ENCODE measurements at places on chromosomes 16 and 17.

DNA sequence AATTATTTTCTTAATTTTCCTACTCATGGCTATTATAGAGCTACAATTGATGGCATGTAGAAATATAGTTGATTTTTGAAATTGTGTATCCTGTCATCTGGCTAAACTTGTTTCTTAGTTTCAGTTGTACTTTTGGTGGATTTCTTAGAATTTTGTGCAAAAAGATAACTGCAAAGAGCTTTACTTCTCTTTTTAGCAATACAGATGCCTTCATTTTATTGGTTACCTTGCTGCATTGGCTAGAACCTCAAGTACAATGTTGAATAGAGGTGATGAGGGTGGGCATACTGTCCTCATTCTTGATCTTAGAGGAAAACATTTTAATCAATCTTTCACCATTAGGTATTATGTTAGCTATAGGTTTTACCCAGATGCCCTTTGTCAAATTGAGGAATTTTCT is 67.9 kb downstream of the METRNL start:
- DNase-seq: peak; percentile 18

DNA sequence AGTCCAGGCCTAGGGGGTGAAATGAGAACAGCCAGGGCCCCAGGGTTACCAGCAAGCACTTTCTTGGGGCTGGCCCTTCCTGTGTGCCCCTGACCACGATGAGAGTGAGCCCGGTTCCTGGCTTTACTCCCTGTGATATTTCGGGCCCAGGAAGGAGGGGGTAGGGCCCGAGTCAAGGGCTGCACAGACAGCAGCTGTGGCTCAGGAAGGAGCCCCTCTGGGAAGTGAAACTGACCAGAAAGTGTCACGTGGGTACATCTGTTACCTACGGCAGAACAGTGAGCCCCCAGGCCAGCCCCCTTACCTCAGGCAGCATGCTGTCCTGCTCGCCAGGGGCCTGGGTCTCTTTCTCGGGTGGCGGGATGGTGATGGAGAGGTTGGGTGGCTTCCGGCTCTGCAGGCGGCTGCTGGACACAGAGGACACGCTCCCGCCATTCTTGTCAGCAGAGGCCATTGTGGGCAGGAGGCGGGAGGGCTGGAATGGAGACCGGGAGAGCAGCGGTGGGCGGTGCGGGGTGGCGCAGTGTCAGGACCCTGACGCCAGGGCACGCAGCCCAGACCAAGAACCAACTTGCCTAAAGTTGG is 13.8 kb downstream of the AANAT start:
- DNase-seq: no peak

DNA sequence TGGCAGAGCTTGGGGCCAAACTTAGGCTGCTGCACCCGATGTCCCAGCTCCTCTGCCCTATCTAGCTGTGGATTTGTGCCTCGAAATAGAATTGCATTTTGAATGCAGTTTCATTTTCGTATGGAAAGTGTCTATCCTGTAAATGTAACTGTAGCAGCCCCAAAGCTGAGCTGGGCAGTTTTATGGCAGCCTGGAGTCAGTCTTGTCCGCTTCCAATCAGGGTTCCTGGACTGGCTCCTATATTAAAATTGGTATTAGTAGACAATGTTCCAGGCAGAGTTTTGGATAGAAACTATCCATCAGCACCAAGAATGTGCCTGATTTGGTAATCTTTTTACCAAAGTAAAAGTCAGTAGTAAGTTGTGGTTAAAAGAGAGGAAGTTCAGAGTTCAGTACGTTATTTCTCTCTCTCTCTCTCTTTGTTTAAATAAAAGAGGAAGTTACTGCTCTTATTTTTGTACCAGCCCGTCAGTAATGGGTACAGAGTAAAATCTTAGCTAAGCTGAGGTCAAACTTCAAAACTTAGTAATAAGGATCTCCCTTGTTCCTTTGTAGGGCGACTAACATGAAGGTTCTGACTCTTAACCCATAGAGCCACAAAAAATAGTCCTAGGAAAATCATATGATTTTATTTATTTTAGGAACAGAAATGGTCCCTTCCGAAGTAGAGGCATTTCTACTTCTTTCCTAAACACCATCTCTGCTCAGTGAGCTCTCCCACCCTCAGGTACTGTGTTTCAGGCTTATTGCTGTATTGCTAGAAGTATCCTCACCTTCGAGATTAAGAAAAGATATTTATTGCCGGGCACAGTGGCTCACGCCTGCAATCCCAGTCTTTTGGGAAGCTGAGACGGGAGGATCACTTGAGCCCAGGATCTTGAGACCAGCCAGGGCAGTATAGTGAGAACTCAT is 28.0 kb downstream of the PRKCB start:
- DNase-seq: peak; percentile 63

- no peak for DNase-seq
Observed at GRCh38 chr16:23859713-23860269, 24.0 kb downstream of the PRKCB start.

GRCh38 chr16:85561248-85562092 is 51.7 kb upstream of the GSE1 start:
- DNase-seq: no peak

GRCh38 chr16:89026121-89026612 is 49.2 kb upstream of the CBFA2T3 start:
- peak; percentile 91 for DNase-seq

DNA sequence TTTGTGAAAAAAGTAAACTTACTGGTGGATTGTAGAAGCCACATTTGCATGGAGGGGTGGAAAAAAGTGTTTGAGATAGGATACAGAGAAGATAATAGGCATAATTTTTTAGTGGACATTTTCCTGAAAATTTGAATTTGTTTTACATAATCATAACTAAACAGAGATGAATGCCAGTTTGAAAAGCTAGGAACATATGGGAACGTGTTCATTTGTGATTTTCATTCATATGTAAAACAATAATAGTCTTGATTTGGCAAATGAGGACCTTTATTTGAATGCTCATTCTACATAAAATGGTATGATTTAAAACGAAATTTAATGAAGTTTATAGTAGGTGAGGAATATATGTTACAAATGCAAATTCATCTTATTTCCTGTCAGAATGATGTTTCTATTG is 263.9 kb downstream of the BCAS3 start:
- no peak for DNase-seq

DNA sequence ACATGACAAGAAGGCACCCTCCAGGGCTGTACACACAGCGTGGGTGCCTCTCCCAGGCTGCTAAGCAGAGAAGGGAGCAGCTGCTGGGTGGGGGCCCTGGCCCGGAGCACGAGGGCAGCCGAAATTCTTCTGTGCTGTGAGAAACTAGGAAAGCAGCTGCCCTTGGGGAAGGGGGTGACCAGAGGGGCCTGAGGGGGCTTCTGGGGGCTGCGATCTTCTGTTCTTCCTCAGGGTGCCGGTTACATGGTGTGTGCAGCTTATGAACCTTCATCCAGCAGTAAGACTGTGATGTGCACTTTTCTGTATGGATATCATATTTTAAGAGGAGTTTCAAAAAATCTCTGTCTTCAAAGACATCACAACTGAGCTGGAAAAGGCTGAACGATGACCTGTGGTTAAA is 43.2 kb upstream of the METRNL start:
- no peak for DNase-seq

DNA sequence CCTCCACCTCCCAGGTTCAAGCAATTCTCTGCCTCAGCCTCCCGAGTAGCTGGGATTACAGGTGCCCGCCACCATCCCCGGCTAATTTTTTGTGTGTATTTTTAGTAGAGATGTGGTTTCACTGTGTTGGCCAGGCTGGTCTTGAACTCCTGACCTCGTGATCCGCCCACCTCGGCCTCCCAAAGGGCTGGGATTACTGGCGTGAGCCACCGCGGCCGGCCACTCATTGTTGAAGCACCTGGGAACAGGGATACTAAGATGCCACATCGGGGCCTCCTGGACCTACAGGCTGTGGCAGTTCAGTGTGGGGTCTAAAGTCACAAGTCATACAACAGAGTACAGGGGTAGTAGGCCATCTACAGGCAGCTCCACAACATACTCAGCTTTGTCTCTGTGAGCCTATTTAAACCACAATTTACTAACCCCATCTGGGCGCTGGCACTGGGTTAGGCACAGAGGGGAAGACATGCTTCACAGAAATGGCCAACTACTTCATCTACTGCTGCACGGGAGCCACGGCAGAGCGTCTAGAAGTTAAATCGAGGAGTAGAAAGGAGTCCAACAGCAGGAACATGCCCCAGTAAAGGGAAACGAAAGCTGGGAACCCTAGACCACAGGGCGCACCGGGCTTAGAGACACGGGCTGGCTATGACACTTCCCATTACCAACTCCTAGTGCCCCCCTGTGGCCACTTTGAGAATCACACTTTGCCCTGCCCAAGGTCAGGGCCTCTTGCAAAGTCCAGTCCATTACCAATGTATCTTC is 4.3 kb downstream of the VAMP2 start:
- DNase-seq: peak; percentile 91

DNA sequence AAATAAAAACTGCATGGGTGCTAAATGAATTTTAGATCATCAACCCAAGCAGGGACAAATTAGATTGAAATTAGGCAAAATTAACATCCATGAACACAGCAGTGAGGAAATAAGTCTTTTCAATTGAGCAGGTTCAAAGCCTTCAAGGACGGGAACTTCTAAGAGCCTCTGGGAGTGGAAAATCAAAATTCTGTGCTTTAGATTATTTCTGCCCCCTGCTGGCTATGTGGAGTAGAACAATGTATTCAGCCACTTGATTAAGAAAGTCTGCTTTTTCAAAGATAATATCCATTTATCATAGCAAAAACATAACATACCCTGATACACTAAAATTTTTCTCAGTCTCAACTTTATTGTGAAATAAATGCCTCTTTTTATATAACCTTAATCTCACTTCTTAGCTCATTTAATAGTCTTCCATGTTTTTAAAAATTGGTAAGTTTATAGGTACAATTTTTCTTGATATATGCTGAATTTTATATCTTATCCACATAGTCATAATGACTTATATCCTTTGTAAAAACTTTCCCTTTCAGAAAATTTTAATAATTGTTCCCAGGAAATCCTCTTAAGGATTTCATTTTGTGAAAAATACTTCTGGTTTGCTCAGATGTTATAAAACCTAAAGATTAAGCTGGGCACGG is 28.1 kb upstream of the NOL11 start:
- DNase-seq: peak; percentile 62

DNA sequence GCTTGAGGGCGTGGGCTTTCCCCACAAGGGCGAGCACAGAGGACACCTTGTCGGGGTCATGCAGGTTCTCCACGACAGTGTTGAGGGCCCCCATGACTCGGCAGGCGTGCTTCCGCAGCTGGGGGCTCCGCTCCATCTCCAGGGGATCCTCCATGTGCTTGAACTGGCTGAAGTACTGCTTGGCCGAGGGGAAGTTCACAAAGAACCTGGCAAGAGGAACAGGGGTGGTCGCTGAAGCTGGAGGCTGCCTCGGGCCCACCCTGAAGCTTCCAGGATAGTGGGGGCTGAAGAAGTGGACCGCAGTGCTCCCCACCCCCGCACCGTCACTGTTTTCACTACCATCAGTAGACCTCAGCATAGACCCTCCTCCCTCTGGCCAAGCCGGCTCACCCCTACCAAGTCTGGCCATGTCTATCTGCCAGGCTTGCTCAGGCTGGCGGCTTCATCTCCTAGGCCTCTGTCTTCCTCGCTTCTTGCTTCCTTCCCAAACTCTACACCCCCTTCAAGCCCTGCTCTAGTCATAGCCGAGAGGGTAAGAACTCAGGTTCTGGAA is 5.9 kb downstream of the CYGB start:
- no peak for DNase-seq

GRCh38 chr17:596287-596686 is 118.4 kb downstream of the VPS53 start:
- no peak for DNase-seq

DNA sequence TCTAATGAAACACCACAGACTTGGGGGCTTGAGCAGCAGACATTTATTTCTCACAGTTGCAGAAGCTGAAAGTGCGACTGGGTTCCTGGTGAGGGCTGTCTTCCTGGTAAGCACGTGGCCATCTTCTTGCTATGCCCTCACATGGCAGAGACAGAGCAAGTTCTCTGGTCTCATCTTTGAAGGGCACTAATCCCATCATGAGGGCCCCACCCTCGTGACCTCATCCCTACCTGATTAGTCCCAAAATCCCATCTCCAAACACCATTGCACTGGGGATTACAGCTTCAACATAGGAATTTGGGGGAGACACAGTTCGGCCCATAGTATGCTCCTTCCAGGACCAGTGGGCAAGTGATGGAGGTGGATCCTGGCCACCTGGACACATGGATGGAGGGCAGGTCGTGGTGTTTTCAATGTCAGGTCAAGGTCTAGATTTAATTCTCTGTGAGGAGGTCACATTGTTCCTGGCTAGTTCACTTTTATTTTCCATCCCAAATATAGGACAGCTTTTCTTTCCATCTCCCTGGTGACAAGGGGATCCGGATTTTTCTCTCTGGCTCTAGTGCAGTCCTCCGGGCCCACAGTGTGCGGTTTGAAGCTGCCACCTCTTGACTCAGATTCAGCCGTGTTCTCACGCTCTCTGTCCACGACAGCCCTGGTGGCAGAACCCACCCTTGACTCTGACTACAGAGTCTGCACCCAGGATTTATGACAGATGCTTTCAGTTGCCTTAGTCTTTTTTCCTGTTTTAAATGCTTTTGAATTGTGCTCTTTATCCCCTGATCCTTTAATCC is 160.5 kb upstream of the NOL11 start:
- no peak for DNase-seq

DNA sequence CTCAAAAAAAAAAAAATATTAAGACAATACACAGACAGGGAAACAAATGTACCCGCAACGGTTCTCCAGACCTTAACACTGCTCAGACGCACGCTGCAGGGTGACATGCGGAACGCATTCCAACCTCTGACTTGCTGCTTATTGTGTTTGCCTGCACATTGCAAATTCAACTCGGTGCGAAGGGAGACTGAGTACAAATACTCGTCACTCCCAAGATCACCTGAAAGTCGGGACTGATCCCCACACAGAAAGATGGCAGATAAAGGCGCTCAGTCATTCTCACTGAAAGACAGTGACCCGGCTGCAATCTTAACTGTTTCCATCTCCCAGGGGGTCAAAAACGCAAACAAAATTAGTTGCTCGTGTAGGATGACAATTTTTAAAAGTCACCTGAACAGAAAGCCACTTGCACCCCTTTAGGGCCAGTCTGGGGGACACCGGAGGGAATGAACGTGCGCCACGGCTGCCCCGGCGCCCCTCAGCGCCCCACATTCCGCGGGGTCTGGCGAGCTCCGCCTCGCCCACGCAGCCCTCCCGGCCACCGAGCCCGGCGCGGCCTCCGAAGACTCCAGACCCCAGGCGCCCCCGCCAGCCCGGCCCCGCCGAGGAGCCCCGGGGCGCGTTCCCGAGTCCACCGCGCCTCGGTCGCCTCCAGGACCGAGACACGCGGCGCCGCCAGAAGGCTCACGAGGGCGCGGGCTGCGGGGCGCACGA is 589 bp downstream of the CLCN7 start:
- DNase-seq: no peak

- no peak for DNase-seq
Observed at GRCh38 chr17:15886804-15887203, 58.1 kb upstream of the ADORA2B start.

GRCh38 chr17:70128727-70129238 is 40.5 kb upstream of the KCNJ2 start:
- DNase-seq: no peak

All from activated CD4-positive, alpha-beta T cell treated with anti-CD3 and anti-CD28 coated beads, Interleukin-2, amount 50 U/mL, for 16 hours (primary cell).